Mesenteric fat pad (tissue), 1 donor: ENCODE measurements at places on chromosomes 3 and 15.

- DNase-seq: no peak
Measured at GRCh38 chr15:99185414-99186130, 63.8 kb downstream of the TTC23 start.

- no peak for DNase-seq
Measured at GRCh38 chr3:179898024-179898423, 138.7 kb downstream of the PEX5L start.

DNA sequence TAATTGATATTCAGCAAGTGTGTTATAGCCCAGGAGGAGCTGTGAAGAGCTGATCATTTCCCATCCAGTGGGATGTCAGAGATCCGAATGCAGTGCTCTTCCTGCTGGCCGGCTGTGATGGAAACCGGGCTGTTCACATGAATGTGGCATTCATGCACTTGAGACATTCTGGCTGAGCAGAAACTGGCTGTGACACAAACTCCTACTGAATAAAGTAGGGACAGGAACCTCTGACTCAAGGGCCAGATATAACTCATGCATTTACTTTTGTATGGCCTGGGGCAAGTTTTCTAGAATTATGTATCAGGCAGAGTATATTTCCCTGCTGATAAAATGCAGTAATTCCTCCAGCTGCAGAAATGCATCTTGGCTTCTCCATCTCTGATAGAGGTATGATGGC lies 83.4 kb upstream of the FAM3D start:
- no peak for DNase-seq

- DNase-seq: no peak
Measured at GRCh38 chr3:194447161-194447560, 39.6 kb downstream of the ATP13A3 start.

- peak; percentile 98 for DNase-seq
Measured at GRCh38 chr3:15601399-15602145, at the start of the genes BTD and HACL1. TSS of gene BTD (plus strand) at chr3:15601745. CDS start at chr3:15635440, 33,695 bp downstream. TSS of gene HACL1 (minus strand) at chr3:15601569. CDS start at chr3:15601463, 106 bp downstream.

DNA sequence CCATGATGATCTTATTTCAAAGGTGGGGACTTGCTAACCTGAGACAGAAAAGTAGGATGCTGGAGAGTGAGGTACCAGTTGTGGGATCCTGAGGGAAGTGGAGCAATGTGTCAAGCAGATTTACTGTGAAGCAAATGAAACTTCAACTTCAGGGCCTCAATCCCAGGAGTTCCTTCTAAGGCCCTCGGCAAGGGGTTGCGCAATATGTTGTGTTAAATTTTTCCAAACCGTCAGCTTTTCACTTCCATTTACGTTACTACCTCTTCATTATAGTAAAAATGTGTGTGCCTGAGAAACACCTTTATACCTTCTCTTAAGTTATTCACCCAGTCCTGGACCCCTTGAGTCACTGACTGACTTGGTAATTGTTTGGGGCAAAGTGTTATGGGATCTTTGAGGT lies 42.5 kb upstream of the KCNH8 start:
- no peak for DNase-seq

GRCh38 chr3:34972481-34972880 lies 666.8 kb upstream of the ARPP21 start:
- no peak for DNase-seq

GRCh38 chr15:41018534-41018933 lies 65.3 kb downstream of the CHAC1 start:
- DNase-seq: no peak

DNA sequence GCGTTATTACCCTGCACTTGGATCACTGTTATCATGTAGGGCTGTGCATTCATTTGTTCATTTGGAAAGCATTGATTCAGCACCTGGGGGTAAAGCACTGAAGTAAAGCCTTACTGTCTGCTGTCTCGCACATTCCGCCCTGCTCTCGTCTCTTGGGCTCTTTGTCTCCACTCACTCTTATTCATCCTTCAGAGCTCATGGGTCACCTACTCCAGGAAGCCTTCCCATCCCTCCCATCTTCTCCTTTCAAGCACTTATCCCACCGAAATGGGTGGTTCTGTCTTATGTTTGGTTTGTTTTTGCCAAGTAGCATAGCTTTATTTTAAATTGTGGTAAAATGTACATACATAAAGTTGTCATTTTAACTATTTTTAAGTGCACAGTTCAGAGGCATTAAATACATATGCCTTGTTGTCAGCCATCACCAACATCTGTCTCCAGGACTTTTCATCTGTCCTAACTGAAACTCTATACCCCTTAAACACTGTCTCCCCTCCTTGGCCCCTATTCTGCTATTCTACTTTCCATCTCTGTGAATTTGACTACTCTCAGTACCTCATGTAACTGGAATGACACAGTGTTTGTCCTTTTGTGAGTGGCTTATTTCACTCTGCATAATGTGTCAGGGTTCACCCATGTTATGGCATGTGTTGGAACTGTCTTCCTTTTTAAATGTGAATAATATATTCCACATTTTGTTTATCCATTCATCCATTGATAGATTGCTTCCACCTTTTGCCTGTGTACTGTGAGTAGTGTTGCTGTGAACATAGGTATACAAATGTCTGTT lies 9.3 kb downstream of the DIS3L start:
- no peak for DNase-seq

DNA sequence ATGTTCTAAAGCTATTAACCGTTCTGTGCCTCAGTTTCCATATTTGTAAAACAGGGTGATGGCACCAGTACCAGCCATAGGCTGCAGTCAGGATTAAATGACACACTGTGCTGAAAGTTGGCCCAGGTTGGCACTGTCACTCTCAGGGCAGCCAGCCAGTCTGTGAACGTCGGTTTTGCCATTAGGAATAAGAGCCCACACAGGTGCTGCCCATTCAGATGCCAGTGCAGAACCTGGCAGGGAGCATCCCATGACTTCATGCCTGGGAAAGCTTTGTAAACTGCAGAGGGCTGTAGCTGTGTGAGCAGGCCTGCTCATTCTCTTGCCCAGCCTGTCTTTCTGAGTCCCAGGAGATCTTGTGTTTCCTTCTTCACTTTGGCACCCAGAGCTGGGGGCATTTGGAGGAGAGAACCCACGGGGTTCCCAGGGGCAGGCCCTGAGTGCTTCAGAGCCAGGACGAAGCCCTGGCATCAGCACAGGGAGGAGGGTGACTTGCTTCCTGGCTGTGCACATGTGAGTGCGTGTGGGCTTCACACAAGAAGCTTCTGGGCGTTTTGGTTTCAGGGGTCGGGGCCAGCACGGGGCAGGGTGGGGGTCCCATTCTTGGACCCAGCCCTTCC lies 46.9 kb downstream of the ZNF710 start:
- DNase-seq: no peak

GRCh38 chr15:89761009-89761831 lies 10.2 kb upstream of the MESP1 start:
- DNase-seq: no peak

DNA sequence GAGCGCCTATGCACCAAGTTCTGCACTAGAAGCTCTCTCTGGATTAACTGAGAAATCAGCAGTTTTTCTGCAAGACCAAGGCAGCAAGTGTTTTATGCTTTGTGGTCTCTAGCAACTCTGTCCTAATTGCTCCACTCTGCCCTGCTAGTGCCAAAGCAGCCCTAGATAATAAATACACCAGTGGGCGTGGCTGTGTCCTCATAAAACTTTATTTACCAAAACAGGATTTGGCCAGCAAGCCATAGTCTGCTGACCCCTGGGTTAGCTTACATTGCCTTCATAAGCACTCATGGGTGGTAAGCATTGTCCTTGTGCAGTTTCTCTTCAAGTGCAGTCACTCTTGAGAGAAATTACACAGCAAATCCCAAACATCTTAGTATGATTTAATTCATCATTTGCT lies 30.7 kb upstream of the SLC24A5 start:
- no peak for DNase-seq

DNA sequence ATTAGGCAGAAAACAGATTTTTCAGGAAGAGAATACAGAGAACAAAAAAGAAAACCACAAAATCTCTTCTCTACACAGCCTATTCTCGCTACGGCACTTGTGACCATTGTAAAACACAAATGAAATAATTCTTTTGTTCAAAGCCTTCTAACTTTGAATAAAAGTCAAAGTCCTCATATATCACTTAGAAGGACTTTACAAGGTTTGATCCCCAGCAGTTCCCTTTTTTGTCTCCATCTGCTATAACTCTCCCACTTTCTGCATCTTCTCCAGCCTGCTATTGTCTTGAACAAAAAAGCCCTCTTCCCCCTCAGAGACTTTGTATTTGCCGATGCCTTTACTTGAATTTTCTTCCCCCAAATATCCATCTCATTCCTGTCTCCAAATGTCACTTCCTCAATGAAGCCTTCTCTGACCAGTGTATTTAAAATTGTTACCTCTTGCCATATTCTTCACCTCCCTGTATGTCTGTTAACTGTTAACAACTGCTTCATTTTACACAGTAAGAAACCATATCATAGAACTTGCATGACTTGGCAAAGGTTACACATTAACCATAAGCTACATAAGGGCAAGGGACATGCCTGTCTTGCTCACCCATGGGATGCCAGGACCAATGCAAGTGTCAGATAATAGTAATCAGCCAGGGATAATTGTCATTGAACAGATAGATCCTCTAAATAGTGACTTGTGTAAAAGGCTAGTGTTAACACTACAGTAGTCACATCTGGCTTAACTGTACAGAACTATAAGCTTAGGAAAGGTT lies 122.4 kb downstream of the CBLB start:
- DNase-seq: no peak

GRCh38 chr3:3538451-3538850 lies 260.8 kb upstream of the LRRN1 start:
- no peak for DNase-seq

DNA sequence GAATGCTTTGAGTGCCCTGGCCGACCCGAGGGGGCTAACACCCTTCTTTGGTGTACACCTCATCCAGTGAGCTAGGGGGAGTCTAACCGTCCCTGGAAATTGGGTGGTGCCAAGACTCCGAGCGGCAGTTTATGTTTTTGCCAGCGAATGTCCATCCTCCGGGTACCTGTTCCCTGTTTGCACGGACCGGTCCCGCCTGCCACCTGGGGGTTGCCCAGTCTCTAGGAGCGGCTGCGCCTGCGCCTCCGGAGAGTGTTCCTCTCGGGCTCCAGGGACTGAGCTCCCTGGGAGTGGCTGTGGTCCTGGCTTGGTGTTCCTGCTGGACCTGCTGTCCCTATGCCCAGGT lies 913 bp upstream of the WNT7A start:
- DNase-seq: peak; percentile 89

GRCh38 chr3:23203708-23204330 lies 692 bp downstream of the UBE2E2 start:
- DNase-seq: no peak

DNA sequence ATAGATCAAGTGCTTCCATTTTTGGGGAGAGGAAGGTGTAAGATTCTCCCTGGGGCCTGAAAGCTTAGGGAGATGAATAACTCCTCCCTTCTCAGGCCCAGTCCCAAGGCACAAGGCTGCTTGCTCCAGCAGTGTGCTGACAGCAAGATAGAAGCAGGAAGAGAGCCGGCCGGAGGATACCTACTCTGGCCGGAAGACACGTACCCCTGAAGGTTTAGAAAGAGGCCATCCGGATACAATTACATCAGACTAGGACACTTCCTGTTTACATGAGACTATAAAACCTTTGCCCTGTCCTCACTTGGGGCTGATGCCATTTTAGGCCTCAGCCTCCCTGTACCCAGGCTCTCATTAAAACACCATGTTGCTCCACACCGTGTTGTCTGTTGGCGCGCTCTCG lies 329.9 kb downstream of the SV2B start:
- DNase-seq: no peak

DNA sequence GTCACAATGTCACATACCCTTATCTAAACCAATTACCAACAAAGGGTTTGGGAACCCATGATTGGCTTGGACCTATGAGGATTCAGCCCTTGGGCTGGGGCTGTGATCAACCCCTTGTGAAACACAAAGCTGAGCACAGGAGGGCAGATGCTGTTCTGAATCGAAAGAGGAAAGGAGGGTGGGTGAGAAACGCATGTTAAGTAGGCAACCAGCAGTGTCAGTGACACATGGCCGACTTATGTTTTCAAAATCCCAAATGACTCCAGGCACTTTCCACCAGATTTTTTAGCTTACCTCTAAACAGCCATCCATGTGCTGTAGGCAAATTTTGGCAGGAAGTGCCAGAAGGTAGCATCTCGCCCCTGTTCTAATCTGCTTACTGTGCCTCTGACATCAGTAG lies 34.1 kb upstream of the KLHL25 start:
- no peak for DNase-seq

- DNase-seq: no peak
Measured at GRCh38 chr3:107542665-107543064, 19.9 kb downstream of the BBX start.

DNA sequence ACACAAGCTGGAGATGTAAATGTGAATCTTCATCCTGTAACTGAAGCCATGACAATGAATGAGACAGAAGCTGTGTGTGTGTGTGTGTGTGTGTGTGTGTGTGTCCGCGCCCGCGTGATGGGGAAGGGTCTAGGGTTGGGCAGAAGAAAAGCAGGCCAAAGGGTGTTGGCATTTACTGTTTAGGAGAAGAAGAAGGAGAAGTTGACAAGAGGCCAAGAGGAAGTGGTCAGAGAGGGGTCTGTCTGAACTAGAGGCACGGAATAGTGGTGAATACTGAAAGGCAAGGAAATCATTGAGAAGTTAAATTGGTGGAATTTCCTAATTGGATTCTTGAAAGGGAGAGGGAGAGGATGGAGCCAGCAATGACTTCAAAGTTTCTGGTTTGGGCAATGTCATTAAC lies 5.6 kb upstream of the NCEH1 start:
- DNase-seq: no peak

GRCh38 chr15:88066636-88067330 lies 189.8 kb downstream of the NTRK3 start:
- no peak for DNase-seq

DNA sequence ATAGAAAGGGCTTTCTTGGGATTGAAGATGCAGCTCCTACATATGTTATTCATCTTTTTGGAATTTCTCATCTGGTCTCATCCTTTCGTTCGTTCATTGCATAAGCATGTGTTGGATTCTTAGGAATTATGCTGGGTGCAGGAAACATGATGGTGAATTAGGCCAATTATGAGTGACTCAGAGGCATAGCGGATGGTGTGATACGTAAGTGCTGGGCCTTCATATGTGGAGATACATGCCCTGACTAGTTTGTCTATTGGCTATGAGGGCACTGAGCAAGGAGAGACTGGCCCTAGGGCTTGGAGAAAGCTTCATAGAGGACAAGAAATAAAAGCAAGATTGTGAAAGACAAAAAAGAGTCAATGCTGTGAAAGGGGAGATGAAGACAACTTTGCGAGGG lies 235.1 kb downstream of the MYRIP start:
- no peak for DNase-seq

DNA sequence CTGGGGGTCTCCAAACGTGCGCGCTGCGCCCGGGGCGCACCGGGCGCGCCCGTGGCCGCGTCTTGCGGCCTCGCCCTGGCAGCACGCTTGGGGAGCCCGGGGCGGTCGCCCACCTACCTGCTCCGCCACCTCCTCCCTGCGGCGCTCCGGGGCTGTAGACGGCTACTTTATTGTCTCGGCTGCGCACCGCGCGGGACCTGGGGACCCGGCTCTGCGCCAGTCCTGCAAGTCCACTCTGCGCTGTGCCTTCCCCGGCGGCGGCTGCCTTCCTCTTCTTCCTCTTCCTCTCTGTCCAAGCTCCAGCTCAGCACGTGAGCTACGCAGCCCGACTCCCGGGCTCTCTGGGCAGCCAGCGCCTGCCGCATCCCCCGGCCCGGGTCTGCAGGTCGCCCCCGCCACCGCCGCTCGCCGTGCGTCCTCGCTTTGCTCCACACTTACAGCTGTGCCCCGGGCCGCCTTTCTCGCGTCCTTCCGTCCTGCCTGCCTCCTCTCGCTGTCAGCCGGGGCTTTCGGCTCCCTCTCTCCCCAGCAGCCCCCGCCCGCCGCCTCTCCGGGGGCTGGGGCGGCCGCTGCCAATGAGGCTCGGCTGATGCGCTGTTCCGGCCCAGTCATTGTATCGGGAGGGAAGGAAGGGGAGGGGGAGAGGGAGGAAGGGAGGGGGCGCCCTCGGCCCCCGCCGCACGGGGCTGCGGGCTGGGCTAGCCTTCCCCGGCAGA lies 156.4 kb upstream of the FRMD4B start:
- no peak for DNase-seq
